ENCODE measurements at places on chromosomes 1 and 21. TPM values are rescaled to one million over a fixed set of nuclear protein-coding genes. Genes with fewer than 3 reads are reported as not detected.

The HTR6 gene
- total RNA-seq: not detected

The DCDC2B gene
- total RNA-seq: not detected

The ELF3 gene
- not detected for total RNA-seq

The MMP23B gene
- total RNA-seq: 1.1 TPM

The NUF2 gene
- 18.5 TPM for total RNA-seq

GRCh38 chr1:233015965-233016364, 65.6 kb downstream of the NTPCR start:
- H3K27ac ChIP-seq: peak overlapping the region; percentile 25
- H3K4me1 ChIP-seq: peaks cover 14% of the 10 kb centered on the region
- no peak overlapping the region for H3K4me3 ChIP-seq
- DNase-seq: no peak
- H3K36me3 ChIP-seq: peaks cover 8% of the 10 kb centered on the region

DNA sequence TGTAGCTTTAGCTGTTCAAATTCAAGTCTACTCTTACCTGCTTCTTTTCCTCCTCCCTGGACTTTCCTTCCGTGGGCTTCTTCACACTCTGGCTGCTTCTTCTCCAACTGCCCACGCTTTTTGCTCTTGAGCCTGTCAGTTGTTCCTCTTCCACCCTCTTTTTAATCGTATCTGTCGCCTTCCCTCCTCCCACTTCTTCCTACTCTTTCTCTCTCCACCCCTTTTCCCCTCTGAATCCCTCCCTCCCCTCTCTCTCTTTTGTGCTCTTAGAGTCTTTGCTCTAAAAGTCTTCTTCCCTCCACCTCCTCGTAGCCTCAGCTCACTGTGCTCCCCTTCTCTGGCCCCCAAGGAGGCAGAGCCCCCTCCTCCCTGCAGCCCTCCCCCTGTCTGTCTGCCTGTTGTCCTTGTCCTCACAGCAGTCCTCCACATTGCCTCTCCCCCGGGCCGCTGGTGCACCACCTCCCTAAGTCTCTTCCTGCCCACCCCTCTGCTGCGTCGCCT, 12.9 kb upstream of the GJA5 start:
- no peak overlapping the region for H3K27ac ChIP-seq
- no peak overlapping the region for H3K4me3 ChIP-seq
- DNase-seq: no peak
- H3K4me1 ChIP-seq: no peaks in the 10 kb centered on the region
- no peaks in the 10 kb centered on the region for H3K36me3 ChIP-seq

GRCh38 chr21:40052276-40052675, 185.0 kb downstream of the PCP4 start:
- no peak overlapping the region for H3K4me3 ChIP-seq
- DNase-seq: no peak
- no peaks in the 10 kb centered on the region for H3K36me3 ChIP-seq

- peaks cover 4% of the 10 kb centered on the region for H3K27me3 ChIP-seq
- DNase-seq: no peak
- no peak overlapping the region for H3K27ac ChIP-seq
- H3K4me1 ChIP-seq: no peaks in the 10 kb centered on the region
- no peak overlapping the region for H3K4me3 ChIP-seq
These were observed 121.9 kb downstream of the ATG4C start for GRCh38 chr1:62905872-62906271.

- no peak overlapping the region for H3K27ac ChIP-seq
- H3K27me3 ChIP-seq: no peaks in the 10 kb centered on the region
- H3K4me3 ChIP-seq: no peak overlapping the region
- H3K4me1 ChIP-seq: peaks cover 11% of the 10 kb centered on the region
These were observed 55.7 kb downstream of the PLEKHA6 start for GRCh38 chr1:204304067-204304466.

DNA sequence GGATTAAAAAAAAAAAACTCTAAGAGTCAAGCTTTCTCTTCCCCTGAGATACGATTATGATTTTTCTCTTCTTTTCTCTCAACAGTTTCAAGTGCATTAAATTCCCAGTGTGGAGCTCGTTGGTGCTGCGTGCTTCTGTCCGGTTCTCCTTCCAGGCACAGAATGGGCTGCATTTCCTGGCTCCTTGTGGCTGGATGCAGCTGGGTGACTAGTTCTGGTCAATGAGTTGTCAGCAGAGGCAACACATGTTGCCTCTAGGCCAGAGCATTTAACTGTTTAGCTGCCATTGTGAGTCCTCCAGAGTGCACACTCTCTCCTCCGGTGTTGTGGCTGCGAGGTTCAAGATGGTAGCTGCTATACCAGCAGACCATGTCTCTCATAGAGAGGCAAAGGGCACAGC, 312.9 kb downstream of the RRAGC start:
- H3K36me3 ChIP-seq: no peaks in the 10 kb centered on the region
- H3K4me3 ChIP-seq: no peak overlapping the region
- H3K4me1 ChIP-seq: no peaks in the 10 kb centered on the region
- H3K27ac ChIP-seq: no peak overlapping the region

GRCh38 chr1:151131701-151132334, 14.6 kb downstream of the SEMA6C start:
- H3K27ac ChIP-seq: no peak overlapping the region
- H3K36me3 ChIP-seq: peaks cover 7% of the 10 kb centered on the region
- H3K4me3 ChIP-seq: no peak overlapping the region
- DNase-seq: no peak

GRCh38 chr1:213250041-213250440, 199.0 kb downstream of the RPS6KC1 start:
- H3K27ac ChIP-seq: no peak overlapping the region
- 0 out of 2 replicates have a peak, but pooled peaks cover 2% of the 10 kb centered on the region for H3K36me3 ChIP-seq
- no peaks in the 10 kb centered on the region for H3K27me3 ChIP-seq
- H3K4me3 ChIP-seq: no peak overlapping the region

DNA sequence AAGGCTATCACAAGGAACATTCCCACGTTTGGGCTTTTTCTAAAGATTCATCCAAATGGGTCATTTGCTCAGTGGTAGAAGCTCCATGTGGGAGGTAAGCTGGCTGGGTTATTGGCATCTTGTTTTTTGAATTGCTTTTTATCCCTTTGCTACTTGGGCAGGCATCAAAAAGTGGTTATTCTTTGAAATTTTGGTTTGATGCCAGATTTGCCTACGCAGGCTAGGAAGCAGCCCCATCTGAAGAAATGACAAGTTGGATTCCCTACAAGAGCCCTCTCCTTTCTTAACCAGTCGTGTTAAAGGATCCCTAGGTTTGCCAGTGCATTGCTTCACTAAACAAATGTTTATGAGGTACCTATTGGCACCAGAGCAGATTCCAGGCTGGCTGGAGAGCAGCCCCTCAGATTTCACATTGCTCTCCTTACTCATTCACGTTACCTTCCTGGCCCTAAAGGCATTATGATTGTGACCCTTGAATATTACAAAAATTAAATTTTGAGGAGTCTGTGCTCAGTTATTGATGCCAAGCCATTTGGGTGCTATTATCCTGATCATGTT, 38.8 kb downstream of the ARID1A start:
- no peak for DNase-seq
- peaks cover 53% of the 10 kb centered on the region for H3K36me3 ChIP-seq
- no peak overlapping the region for H3K4me3 ChIP-seq
- H3K4me1 ChIP-seq: peaks cover 23% of the 10 kb centered on the region
- no peaks in the 10 kb centered on the region for H3K27me3 ChIP-seq
- no peak overlapping the region for H3K27ac ChIP-seq

- H3K27ac ChIP-seq: no peak overlapping the region
- H3K36me3 ChIP-seq: no peaks in the 10 kb centered on the region
- peaks cover 81% of the 10 kb centered on the region for H3K27me3 ChIP-seq
- H3K4me1 ChIP-seq: no peaks in the 10 kb centered on the region
- DNase-seq: no peak
These were observed 5.1 kb downstream of the NT5C1A start for GRCh38 chr1:39666772-39667171.

Measured in IMR-90 (cell line).